Right cardiac atrium (tissue), 5 donors: ENCODE measurements at places on chromosomes 12 and 14.
A peak's percentile ranks its signal among the peaks of the same experiment; 100 is the strongest.

- DNase-seq, result no peak
Measured at GRCh38 chr12:51392556-51393237, 1.5 kb upstream of the GALNT6 start.

- DNase-seq, result no peak
Measured at GRCh38 chr14:39890026-39890425, 457.8 kb upstream of the FBXO33 start.

- DNase-seq, result no peak
Measured at GRCh38 chr14:74326369-74327152, 21.7 kb upstream of the VRTN start.

DNA sequence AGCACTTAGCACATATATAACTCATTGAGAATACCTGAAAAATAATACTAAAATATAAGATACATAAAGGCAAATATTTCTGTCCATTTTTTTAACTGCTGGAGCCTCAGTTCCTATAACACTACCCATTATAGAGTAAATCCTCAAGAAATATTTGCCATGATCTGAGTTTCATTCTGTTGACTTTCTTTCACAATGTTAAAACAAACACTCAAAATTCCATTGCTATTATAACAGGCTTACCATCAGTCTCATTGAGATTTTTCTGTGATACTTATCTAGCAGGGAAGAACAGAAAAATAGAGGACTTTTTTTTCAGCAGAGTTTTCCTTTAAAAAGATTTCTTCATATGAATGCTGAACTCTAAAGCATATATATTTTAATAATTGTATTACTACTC lies 24.5 kb downstream of the LMO3 start:
- DNase-seq, result no peak

DNA sequence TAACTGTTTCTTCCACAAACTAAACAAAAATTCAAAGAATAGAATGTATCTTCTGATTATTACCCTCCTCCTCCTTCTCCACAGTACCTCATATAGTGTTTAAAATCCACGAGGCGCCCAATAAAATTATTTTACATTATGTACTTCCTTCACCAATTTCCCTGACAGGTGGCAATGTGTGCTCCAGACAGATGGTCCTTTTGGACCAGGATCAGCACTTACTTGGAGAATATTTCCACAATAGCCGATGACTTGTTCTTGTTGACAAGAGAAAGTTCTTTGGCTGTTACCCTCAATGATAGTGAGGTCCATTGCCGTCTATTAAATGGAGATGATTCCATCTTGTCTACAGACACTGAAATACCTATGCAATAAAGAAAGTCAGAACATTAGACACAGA lies 34.9 kb downstream of the LIMA1 start:
- no peak for DNase-seq

DNA sequence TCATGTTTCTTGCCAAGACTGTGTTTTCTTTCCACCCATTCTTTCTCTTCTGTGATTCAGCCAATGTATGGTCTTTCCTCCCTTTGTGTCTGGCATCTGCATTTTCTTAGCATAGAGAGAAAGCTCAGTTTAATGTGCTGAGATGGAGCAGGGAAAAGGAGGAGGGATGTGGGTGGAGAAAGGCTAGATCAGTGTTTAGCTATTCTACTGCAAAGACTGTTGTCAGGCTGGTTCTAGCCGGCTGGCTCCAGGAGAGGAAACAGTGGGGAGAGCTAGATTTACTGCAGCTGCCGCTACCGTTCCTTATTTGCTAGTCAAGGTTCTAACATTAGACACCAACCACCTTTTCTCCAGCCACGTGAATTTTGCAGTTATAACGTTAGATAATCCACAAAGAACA lies 5.2 kb upstream of the RIMKLB start:
- no peak for DNase-seq

DNA sequence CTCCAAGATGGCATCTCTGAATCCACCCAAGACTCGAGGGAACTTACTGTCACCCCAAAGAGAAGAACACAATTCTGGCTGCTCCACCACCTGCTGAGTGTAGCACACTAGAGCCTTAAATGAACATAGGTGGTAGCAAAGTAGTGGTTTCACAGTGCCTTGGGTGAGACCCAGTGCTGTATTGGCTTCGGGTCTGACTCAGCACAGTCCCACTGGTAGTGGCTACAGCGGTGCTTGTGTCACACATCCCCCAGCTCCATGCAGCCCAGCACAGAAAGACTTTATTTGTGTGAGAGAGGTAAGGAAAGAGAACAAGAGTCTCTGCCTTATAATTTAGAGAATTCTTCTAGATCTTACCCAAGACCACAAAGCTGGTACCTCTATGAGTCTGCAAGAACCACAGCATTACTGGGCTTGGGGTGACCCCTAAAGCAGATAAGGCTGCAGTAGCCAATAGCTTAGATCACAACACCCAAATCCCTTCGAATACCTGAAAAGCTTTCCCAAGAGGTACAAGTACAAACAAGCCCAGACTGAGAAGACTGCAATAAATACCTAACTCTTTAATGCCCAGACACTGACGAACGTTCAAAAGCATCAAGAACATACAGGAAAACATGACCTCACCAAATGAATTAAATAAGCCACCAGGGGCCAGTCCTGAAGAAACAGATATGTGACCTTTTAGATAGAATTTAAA lies 83.3 kb upstream of the SLC38A4 start:
- DNase-seq, result no peak

DNA sequence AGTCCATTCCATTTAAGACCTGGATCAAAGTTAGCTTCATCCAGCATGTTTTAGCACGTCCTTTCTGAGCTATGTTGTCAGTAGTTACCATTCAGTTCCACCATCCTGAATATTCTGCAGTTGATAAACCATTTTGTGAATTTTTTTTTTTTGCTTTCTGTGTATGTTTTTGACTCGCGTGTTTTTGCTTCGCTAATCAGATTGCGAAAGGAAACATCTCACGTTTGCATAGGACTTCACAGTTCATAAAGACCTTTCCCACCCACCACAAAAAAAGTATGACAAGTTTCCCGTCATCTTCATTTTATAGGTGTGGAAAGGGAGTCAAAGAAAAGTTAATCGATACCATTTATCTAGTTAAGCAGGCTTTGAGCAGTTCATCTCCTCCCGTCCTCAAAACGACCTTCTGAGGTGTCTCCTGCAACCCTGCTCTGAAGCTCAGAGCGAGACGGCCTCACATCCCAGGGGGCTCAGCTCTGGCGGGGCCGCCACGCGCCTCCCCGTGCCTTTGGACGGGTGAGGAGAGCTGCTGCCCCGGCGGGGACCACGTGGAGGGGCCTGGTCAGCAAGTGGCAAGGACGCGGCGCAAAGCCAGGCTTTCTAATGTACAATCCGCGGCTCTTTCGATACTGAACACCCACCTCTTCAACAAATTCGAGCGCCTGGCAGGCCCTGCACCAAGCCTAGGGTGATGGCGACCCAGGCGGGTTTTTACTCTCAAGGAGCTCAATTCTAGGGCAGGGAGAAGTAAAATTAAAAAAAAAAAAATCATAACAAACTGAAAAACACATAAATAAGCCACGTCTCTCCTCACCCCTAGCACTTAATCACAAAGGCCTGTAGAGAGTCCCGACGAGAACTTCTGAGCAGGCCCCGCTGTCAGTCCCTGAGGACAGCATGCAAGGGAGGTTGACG lies 988 bp upstream of the TMEM263 start:
- DNase-seq, result peak; percentile 80

DNA sequence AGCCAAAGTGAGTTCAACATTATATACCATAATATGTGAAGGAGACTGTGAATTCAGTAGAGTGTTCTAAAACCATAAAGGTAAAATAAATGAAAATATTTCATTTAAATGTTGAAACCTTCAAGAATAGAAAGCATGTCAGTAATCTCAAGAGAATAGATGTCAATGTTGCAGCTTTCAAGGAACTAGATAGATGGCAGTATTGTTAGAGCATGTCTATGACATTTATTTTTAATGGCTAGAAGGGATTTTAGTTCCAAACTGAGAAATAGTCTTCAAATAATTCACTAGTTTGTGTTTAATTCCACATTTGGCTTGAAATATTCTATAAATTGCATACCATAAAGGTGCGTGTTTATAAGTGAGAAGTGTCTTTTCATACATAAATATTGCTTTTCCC lies 326.5 kb downstream of the FLRT2 start:
- no peak for DNase-seq

DNA sequence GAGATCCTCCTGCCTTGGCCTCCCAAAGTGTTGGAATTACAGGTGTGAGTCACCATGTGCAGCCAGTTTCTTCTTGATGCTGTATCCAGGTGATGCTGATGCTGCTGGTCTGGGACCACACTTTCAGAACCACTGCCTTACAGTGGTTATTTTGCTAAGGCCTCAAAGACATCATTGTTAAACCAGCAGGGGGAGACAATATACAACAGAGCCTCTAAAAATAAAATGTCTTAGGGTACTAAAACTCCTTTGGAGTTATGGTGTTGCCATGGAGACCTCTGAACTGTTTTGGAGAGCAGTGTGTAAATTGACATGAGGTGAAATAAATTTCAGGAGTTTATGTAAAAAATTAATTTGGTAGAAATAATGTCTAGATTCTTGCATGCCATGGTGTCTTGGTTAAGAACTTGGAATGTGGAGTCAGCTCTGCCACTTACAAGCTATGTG lies 1.1 kb upstream of the ARG2 start:
- DNase-seq, result no peak

- DNase-seq, result peak; percentile 80
Measured at GRCh38 chr14:99644723-99645544, at the start of gene HHIPL1. Gene HHIPL1 (plus strand): TSS chr14:99645129. CDS start chr14:99645208, 79 bp downstream.

DNA sequence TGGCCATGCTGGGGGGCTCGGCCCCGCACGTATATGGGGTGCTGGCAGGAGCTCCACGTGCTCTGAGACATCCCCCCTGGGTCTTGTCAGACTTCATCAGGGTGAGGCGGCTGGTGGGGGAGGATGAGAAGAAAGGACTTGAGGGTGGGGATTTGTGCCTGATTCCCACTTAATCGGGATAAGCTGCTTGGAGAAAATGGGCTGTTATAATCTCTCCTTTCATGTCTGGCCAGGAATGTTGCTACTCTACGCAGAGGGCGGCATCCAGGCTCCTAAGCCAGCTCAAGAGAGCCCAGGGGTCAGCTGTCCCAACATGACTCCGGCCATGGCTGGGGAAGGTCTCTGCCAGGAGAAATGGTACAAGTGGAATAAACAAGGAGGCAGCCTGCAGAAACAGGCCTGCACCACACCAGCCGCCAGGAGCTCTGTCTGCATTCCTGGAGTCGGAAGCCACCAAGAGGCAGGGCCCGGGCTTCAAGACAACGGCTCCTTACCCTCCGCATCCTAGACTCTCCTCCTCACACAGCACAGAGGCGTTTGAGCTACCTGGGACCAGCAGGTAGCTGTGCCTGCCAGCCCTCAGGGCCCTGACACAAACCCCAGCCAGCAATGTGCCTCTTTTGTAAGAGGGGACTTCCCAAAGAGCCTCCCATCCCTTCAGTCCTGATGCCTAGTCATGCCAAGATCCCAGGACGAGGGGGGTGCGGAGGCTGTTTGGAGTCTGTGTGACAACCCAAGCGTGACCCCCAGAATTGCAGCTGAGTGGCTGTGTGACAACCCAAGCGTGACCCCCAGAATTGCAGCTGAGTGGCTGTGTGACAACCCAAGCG lies 195.8 kb upstream of the DIO3 start:
- DNase-seq, result no peak

DNA sequence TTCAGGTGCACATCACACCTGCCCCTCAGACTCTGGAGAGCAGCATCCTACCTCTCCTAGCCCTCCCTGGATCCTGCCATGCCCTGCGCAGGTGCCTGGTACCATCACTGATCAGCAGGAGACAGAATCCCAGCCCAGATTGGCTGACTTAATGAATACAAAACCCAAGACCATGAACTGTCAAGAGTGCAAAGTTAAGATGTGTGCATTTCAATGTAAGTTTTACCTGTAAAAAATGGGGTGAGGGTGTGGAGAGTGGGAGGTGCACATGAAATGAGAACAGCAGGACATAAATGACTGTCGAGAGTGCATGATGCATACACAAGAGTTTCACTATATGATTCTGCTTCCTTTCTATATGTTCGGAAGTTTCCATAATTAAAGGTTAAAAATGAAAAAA lies 57.9 kb upstream of the GPR68 start:
- DNase-seq, result no peak

DNA sequence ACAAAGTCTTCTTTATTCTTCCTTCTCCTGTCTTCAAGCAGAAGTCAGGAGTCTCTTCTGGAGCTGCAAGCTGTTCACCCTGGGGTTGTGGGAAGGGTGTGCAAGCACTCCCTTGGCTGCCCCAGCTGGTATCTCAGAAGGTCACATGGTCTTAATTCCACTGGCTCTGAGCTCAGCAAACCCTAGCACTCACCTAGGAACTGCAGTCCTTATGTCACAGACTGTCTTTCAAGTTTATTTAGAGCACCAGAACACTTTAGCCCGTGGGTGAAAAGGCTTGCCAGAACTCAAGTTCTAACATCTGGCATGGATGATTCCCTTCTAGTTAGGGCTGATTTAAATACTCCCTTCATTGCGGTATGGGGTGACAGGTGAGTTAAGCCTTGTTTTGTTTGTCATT lies 379.0 kb downstream of the CCER1 start:
- DNase-seq, result no peak

- no peak for DNase-seq
Measured at GRCh38 chr12:8676651-8677050, 14.0 kb upstream of the MFAP5 start.

DNA sequence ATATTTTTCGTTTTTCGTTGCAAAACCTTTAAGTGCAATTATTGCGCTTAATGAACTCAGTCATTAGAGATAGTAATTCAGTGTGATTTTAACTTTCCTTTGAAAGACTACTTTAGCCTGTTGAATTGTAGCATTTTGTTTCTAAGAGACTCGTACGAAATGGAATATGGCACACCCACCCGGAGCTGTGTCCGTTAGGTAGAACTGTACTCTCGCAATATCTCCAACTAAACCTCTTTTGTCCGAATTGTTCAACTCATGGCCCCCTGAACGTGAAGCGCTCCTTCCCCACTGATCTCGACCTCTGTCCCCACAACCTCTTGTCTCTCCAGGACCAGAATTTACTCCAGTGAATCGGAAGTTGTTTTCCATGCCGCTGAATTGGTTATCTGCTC lies 800 bp downstream of the PCNX4 start:
- peak; percentile 43 for DNase-seq

DNA sequence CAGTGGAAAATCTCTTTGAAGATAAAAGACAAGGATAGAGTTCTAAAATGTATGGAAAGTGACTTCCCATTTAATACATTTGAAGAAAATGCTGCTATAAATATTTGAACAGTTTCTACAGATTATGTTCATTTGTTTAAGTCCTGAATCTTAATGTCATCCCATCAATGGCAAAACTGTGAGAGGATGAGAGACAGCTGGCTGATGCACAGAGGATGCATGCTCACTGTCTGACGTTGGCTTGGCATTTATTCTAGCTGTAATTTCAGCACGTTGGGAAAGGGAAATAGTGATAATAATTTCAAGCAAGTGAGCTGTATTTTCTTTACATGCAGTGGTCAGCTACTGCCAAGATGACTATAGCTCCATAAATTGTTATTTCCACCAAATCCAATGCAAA lies 40.5 kb downstream of the PPFIA2 start:
- no peak for DNase-seq

- no peak for DNase-seq
Measured at GRCh38 chr12:1360441-1361210, 233.8 kb downstream of the FBXL14 start.

- no peak for DNase-seq
Measured at GRCh38 chr12:53567961-53568808, 58.0 kb downstream of the ATF7 start.

- no peak for DNase-seq
Measured at GRCh38 chr14:60722107-60722356, 2.1 kb downstream of the SIX4 start.

GRCh38 chr12:93793983-93794382 lies 116.8 kb downstream of the CRADD start:
- no peak for DNase-seq
